Peyer's patch (tissue), 4 donors: ENCODE measurements at places on chromosomes 12 and 14. TPM values are rescaled to one million over a fixed set of nuclear protein-coding genes. Genes with fewer than 3 reads are reported as not detected.

The TAS2R14 gene
- total RNA-seq, result not detected

GRCh38 chr14:26709019-26709418 is 111.2 kb upstream of the NOVA1 start:
- H3K4me1 ChIP-seq, result no peaks in the 10 kb centered on the region
- no peak for DNase-seq

The FGF23 gene
- not detected for total RNA-seq

The GABARAPL1 gene
- 47.4 TPM for total RNA-seq

GRCh38 chr12:106648736-106649135 is 65.9 kb downstream of the RFX4 start:
- H3K4me3 ChIP-seq, result no peak overlapping the region
- no peaks in the 10 kb centered on the region for H3K36me3 ChIP-seq
- no peaks in the 10 kb centered on the region for H3K27me3 ChIP-seq
- no peaks in the 10 kb centered on the region for H3K4me1 ChIP-seq
- no peak overlapping the region for H3K27ac ChIP-seq

The NEUROD4 gene
- total RNA-seq, result not detected

DNA sequence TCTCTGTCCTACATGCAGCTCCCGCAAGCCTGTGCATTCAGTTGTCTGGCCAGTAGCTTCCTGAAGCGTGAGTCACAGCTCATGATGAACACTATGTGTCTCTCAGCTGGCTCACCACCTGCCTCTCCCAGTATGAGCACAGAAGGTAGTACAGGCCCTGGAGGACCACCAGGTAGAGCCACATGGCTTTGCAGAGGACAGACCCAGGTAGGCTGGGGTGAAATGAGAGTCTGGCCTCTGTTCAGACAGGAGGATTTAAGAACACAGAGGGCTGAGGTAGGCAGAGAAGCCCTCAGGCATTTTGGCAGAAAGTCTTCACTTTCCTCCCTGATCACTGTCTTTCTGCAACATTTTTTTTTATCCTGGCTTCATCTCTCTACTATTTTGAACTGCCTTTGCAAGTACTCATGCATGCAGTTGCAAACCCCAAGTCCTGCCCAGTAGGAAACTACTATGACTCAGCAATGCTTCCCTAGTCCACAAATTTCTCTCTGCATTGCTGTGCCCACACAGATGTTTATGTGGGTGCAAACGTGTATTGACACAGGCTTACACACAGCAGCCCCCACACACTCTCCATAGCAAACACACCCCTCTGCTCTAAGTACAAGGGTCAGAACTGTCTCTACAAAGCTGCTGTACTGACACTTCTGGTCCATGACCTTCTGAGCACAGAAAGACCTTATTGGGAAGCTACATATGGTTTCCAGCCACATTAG is 7.2 kb upstream of the SDR9C7 start:
- no peaks in the 10 kb centered on the region for H3K27me3 ChIP-seq
- no peak for DNase-seq
- no peak overlapping the region for H3K27ac ChIP-seq
- peaks cover 10% of the 10 kb centered on the region for H3K4me1 ChIP-seq
- H3K4me3 ChIP-seq, result no peak overlapping the region
